A549 treated with AZD2906 at 1 μM for 4 hours (cell line): ENCODE measurements at places on chromosomes 7 and 10. TPM values are rescaled to one million over a fixed set of nuclear protein-coding genes. Genes with fewer than 3 reads are reported as not detected.

Gene SSC4D
- 0.73 to 1.4 TPM (median 1.3 TPM) in 5 replicates for total RNA-seq

Gene GNG11
- 32.6 to 36.5 TPM (median 33.6 TPM) in 5 replicates for total RNA-seq

Gene SMARCD3
- 7.8 to 9.7 TPM (median 9.3 TPM) in 5 replicates for total RNA-seq

Gene SAMD9L
- 0.43 to 1.1 TPM (median 0.58 TPM) in 5 replicates for total RNA-seq

Gene HKDC1
- 8.0 to 11.7 TPM (median 9.0 TPM) in 5 replicates for total RNA-seq

Gene LRGUK
- total RNA-seq = 0.20 to 0.37 TPM (median 0.31 TPM) in 5 replicates

Gene SYT15
- total RNA-seq = 1.9 to 3.0 TPM (median 2.1 TPM) in 5 replicates

Gene HMX2
- 0.07 to 0.17 TPM (median 0.08 TPM) in 3 of 5 replicates, not detected in the others for total RNA-seq

Gene ELMO1
- total RNA-seq = 3.0 to 3.9 TPM (median 3.4 TPM) in 5 replicates

Gene LAMB1
- total RNA-seq = 94.3 to 137 TPM (median 104 TPM) in 5 replicates

Gene CHST15
- total RNA-seq = 6.6 to 7.8 TPM (median 7.1 TPM) in 5 replicates

Gene C10orf53
- total RNA-seq = not detected in 5 replicates

Gene ITIH5
- 0.05 to 0.09 TPM (median 0.06 TPM) in 5 replicates for total RNA-seq

Gene GOLGA7B
- 3.4 to 4.0 TPM (median 3.8 TPM) in 5 replicates for total RNA-seq

Gene STAMBPL1
- total RNA-seq = 23.1 to 27.7 TPM (median 25.4 TPM) in 5 replicates

Gene RAB19
- not detected in 5 replicates for total RNA-seq

Gene UCMA
- not detected in 5 replicates for total RNA-seq

Gene FAM131B
- total RNA-seq = 0.28 to 0.40 TPM (median 0.37 TPM) in 5 replicates

Gene ATOH7
- 0.08 to 0.36 TPM (median 0.21 TPM) in 5 replicates for total RNA-seq

Gene OPN4
- not detected in 5 replicates for total RNA-seq

Gene HOXA10
- 6.2 to 7.0 TPM (median 6.7 TPM) in 5 replicates for total RNA-seq

Gene AP4M1
- total RNA-seq = 13.4 to 15.1 TPM (median 14.2 TPM) in 5 replicates

Gene RAMP3
- not detected in 5 replicates for total RNA-seq

Gene AFAP1L2
- total RNA-seq = 19.3 to 24.0 TPM (median 21.7 TPM) in 5 replicates

Gene ADCK2
- total RNA-seq = 18.2 to 21.3 TPM (median 20.4 TPM) in 5 replicates

Gene SH2D4B
- total RNA-seq = 0.02 to 0.06 TPM (median 0.03 TPM) in 4 of 5 replicates, not detected in the other

Gene ZNF736
- 0.01 to 0.02 TPM (median 0.02 TPM) in 3 of 5 replicates, not detected in the others for total RNA-seq

Gene TBXAS1
- 13.9 to 16.9 TPM (median 15.9 TPM) in 5 replicates for total RNA-seq

Gene CALML5
- total RNA-seq = not detected in 5 replicates

Gene TET1
- 0.37 to 0.68 TPM (median 0.54 TPM) in 5 replicates for total RNA-seq

Gene NPY
- total RNA-seq = not detected in 5 replicates

Gene CDK1
- 78.9 to 93.8 TPM (median 83.7 TPM) in 5 replicates for total RNA-seq

Gene SLC16A9
- 0.07 to 0.20 TPM (median 0.13 TPM) in 5 replicates for total RNA-seq

Gene BMPER
- 4.0 to 6.1 TPM (median 4.4 TPM) in 5 replicates for total RNA-seq

Gene LHPP
- 11.9 to 13.5 TPM (median 12.2 TPM) in 5 replicates for total RNA-seq

Gene OR2A7
- total RNA-seq = not detected in 5 replicates

Gene NPFFR1
- under 0.01 TPM in 1 of 5 replicates, not detected in the others for total RNA-seq

Gene TWNK
- total RNA-seq = 34.6 to 41.4 TPM (median 37.0 TPM) in 5 replicates

Gene JAKMIP3
- 0.68 to 1.1 TPM (median 1.00 TPM) in 5 replicates for total RNA-seq
